Smooth muscle cell of trachea (primary cell): ENCODE measurements at places on chromosomes 7 and 10. TPM values are rescaled to one million over a fixed set of nuclear protein-coding genes. Genes with fewer than 3 reads are reported as not detected.

The PNLIPRP2 gene
- total RNA-seq: not detected in 2 replicates

The CPED1 gene
- total RNA-seq: 89.8 and 122 TPM in 2 replicates

The GIMAP8 gene
- total RNA-seq: 0.15 TPM in 1 of 2 replicates, not detected in the other

The HYAL4 gene
- total RNA-seq: 0.17 and 0.44 TPM in 2 replicates

The PLEKHS1 gene
- under 0.01 TPM in 1 of 2 replicates, not detected in the other for total RNA-seq

The AP5Z1 gene
- total RNA-seq: 35.8 and 52.1 TPM in 2 replicates

The NAT16 gene
- total RNA-seq: not detected in 2 replicates

The RNF148 gene
- 0.33 and 1.3 TPM in 2 replicates for total RNA-seq

The MKX gene
- total RNA-seq: 0.83 TPM in 1 of 2 replicates, not detected in the other
